Upper lobe of left lung (tissue), 6 donors: ENCODE measurements at places on chromosomes 2 and 18.

DNA sequence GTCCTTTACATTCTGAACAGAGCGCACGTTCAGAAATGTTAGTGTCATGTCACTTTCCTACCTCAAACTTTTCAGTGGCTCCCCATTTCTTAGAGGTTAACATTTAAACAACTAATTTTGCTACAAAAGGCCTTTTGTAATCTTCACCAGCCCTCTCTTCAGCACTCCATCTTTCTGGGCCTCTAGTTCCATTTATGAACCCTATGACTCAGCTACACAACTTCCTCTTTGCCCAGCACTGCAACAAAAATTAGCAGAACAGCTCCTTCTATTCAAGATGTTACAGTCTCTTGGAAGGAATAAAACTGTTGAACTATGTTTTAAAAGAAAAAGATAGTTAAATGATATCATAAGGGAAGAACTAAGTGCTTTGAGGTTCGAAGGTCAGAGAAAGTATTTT, 139.9 kb downstream of the VWC2L start:
- DNase-seq: no peak

DNA sequence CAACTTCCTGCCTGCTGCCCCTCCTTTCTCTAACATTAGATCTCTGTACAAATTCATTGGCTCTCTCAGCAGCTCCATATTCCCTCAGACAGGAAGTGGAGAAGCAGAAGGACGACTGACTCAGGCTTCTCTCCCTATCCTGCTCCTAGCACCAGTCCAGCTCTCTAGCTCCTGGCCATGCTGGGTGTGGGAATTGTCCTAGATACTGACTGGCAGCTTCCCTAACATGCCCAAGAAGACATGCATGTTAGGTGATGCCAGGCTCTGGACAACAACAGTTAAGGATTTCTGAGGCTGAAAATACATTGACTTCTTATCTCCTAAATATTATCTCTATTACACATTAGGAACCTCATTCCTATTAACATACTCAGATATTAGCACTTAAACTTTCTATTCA, 292.9 kb downstream of the IKZF2 start:
- no peak for DNase-seq

DNA sequence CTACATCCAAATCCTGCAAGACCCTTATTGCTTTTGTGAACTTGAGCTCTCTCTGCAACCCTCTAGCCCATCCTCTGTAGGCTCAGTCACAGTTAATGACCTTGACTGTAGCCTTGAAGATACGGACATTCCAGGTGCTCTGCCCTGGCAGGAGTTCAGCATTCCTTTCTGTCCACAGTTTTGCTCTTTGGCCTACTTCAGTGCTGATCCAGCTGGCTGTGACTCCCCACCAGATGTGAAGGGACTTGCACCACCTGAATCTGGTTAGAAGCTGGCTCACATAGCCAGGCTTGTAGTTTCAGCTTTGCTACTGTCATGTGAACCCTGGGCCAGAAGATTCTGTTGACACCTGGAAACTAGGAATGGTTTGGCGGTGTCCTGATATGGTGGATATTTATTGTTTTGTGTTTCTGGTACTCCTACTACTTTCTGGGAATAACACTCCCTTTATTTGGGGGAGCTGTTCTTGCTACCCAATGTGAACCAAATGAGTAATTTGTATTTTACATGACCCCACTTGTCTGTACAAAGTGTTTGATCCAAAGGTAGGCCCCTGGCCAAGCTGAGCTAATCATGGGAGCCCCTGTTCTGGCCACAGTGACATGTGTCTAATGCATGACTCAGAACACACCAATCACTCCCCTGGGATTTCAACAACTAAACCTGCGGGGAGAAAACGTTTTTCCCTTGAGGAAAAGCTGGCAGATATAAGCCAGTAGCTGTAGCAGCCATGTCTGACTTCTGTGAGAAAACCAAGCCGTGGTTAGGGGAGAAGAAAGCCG, 73.4 kb downstream of the CDCA7 start:
- DNase-seq: no peak

- no peak for DNase-seq
These were observed 1.8 kb downstream of the PKP4 start for GRCh38 chr2:158458617-158458920.

DNA sequence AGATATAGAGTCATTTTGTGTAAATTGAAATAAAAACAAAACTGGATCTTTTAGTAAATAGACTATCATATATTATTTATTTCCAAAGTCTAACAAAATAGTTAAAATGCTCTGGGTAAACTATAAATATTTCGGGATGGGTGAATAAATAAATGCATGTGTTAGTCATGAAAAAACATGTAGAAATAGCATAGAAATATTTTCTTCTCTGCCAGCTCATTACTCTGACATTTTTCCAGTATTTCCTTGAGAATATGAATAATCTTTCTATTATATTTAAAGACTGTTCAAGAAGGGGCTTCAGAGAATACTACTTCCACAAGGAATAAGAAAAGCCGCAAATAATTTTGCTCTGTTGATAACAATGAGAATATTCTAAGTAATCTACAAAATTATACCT, 880.4 kb downstream of the TRIB2 start:
- no peak for DNase-seq

GRCh38 chr2:129233751-129234406, 745.6 kb upstream of the RAB6C start:
- DNase-seq: no peak

- peak; percentile 43 for DNase-seq
These were observed 748 bp upstream of the ZNF804A start for GRCh38 chr2:184597571-184597991.

GRCh38 chr2:98883780-98884211, 52.2 kb downstream of the CRACDL start:
- DNase-seq: peak; percentile 52

DNA sequence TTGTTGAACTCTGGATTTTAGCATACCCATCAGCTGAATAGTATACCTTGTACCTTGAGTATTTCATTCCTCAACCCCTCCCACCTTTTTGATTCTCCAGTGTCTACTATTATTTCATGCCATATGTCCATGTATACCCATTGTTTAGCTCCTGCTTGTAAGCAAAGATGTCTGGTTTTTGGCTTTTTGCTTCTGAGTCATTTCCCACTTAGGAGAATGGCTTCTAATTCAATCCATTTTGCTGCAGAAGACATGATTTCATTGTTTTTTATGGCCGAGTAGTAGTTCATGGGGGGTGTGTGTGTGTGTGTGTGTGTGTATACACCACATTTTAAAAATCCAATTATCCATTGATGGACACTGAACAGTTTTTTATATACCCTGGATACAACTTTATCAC, 24.3 kb upstream of the MOCOS start:
- no peak for DNase-seq

GRCh38 chr2:125562924-125563323, 1093.0 kb upstream of the GYPC start:
- no peak for DNase-seq

DNA sequence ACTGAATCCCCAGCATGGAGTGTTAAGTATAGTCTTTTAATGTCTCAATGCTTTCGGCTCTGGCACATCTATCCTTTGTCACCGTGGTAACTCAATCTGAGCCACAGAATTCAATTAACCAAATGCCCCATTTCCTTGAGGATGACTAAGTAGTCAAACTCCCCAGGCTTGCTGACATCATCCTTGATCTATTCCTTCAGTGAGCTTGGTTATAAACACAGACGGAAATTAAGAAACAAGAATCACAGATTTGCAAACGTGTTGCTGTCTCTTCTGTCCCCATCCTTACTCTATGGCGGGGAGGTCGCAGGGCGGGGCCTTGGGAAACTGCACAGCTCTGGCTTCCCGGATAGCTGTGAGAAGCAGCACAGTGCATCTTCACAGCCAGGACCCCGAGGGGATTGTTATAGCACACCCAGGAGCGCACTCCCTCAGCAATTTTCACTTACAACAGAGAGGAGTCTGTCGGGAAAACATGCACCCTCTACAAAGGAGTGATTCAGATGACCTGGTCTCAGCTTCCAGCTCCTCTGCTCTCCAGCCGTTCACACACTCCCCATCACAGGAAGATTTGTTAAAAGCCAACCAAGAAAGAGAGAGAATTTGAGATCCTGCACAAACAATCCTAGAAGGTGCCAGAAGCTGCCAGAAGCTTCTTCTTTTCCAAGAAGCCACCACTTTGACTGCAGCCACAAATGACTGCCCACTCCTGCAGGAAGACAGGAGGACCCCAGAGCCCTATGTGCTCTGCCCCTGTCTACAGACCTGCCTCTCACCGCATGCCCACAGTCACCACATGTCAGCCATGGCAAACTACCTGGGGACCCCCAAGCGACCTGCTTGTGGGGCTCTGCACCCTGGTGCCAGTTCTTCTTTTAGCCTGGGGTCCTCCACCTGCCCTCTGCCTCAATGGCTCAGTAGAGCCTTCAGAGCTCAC, 44.9 kb upstream of the YWHAQ start:
- DNase-seq: no peak

DNA sequence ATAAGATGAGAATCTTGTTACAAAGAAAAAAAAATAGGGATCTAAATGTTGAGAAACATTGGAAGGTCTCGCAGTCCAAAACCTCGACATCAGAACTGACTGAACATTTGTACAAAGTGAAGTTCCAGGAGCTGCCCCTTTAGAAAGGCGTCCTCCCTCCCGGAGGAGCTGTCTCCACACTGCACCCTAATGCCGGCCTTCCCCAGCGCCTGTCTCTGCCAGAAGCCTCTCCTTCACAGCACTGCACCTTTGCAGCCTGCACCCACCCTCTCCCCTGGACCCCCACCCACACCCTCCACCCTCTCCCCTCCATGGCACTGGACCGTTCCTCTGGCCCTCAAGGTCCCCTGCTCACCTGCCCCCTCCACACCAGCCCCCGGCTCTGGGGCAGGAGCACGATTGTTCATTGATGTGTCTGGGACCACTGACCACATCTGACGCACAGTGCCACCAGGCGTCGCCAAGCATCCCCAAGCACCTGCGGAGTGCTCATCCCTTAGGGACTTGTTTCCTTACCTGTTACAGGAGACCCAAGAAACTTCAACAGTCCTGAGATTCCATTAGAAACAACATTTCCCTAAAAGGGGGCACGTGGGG, 90.3 kb upstream of the SNTG2 start:
- no peak for DNase-seq

DNA sequence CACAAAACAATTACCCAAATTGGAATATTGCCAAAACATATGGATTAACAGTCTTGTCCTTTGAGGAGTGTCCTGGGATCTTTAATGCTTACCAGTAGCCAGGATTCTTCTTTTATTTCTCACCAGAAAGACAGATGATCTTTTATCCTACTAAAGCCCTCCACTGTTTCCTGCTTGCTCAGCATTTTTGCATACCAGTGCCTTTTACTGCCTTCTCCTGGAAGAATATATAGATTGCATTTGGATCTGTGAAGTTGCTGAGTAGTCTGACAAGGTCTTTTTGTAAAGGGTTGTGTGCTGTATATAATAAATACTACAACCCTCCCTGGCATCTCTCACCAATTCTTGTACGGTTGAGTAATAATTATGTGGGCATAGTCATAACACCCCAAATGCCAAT, 652.2 kb downstream of the LRRTM4 start:
- DNase-seq: no peak

GRCh38 chr2:228590681-228591080, 409.2 kb upstream of the SPHKAP start:
- no peak for DNase-seq

- DNase-seq: no peak
These were observed 39.1 kb upstream of the MAP4K4 start for GRCh38 chr2:101658387-101658786.

GRCh38 chr2:113390124-113390849, 47.2 kb upstream of the ZNG1B start:
- DNase-seq: peak; percentile 80

DNA sequence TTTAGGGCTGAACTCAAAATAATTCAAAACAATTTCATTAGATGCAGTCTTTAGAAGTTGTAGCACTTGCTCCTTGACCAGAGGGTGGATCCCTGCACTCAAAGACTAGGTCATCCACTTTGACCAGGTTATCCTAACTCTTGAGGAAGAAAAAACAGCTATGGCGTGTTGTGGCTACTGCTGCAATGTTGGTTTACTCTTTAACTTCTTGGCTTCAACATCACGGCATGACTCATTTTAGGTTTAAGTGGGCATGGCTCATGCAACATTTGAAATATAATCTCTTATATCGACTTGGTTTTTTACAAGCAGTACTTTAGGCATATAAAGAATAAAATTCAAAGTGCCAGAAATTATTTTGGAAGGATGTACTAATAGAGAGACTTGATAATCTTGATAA, 35.4 kb downstream of the ANKRD29 start:
- DNase-seq: peak; percentile 58

DNA sequence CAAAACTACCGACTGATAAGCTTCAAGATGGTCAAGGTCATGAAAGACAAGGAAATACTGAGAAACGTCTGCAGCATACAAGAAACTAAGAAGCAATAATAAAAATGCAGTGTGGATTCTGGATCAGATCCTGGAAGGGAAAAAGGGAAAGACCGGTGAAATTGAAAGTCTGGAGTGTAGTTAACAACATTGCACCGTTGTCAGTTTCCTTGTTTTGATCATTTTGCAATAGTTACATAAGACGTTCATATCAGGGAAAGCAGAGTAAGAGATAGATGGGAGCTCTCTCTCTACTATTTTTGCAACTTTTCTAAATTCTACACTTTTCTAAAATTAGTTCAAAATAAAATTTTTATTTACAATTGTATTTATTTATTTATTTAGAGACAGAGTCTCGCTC, 15.0 kb upstream of the ZNF407 start:
- DNase-seq: no peak

DNA sequence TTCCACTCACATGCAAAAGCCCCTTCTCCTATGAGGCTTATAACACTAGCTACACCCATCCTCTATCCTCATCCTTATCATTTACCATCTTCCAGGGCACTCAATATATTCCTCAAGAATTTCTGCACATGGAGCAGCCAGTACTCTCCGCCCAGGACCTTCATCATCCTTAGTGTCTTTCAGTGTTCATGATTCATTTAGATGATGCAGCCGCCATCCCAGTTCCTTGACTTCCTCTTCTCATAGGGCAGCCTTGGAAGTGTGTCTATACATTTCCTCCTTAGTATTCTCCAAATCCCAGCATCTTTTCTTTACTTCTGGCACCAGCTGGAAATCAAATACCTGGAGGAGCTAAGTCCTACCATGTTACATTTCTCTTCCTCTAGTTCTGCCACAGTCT, 3.0 kb upstream of the ITSN2 start:
- no peak for DNase-seq

GRCh38 chr2:191451116-191451515, 205.9 kb downstream of the MYO1B start:
- no peak for DNase-seq
